Gastrocnemius medialis (tissue), 4 donors: ENCODE measurements at places on chromosomes 11 and 22.

- no peak for DNase-seq
Measured at GRCh38 chr11:63564784-63565350, 1.7 kb upstream of the PLAAT2 start.

- DNase-seq: no peak
Measured at GRCh38 chr22:42202048-42202447, 68.4 kb downstream of the TCF20 start.

DNA sequence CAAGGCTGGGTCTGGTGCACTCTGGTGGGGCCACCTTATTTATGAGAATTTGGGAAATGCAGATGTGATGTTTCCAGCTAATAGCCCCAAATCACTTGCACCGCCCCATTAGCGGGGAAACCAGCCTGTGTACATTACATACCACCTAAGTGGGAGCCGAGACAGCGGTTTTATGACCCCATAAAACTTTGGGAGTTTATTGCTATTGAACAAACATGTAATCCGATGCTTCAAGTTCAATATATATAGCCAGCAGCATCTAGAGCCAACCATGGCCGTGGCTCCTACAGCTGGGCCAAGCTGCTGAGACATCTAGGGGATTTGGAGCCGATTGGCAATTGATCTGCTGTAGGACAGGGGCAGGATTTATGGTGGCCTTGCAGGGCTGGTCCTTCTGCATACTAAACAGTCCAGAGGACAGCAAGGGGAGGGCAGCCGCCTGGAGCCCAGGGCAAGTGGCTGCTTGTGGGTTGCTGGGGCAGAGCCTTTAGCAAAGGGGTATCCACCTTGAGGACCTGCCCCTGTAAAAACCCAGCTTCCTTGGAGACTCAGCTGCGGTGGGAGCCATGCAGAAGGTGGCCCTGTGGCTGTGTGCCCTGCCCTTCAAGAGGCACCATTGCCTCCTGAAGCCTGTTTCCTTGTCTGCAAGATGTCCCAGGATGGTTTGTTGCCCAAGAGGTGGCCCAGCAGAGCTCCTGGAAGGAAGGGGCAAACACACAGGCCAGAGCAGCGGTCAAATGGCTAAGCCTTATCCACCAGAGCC is 47.9 kb upstream of the CCDC188 start:
- no peak for DNase-seq

DNA sequence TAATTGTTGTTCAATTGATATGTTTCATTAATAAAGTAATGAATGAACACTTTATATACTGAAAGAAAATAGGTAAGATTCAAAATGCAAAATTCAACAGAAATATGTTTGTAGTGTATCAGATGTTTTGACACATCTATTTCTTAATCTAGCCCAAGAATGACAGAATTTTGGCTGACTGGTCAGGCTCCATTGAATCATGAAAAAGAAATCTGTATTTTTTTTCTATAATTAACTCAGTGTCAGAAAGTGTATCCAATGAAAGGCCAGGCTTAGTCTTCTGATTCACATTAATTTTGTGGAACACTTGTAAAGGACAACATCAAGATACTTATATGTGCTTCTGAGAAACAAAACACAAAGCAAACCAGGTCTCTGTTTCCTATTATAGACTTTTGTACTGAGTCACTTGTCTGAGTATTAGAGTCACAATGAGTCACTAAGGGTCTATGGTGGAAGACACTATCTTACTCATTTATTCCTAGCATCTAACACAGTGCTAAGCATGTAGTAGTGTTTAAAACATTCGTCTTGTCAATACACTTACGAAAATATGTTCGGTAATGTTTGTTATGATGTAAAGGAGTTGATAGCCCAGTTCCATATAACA is 297.7 kb upstream of the CCDC90B start:
- no peak for DNase-seq

GRCh38 chr22:36913427-36914389 is at the start of gene CSF2RB:
Gene CSF2RB (plus strand): TSS chr22:36913628. CDS start chr22:36922208, 8,580 bp downstream.
- peak; percentile 28 for DNase-seq

DNA sequence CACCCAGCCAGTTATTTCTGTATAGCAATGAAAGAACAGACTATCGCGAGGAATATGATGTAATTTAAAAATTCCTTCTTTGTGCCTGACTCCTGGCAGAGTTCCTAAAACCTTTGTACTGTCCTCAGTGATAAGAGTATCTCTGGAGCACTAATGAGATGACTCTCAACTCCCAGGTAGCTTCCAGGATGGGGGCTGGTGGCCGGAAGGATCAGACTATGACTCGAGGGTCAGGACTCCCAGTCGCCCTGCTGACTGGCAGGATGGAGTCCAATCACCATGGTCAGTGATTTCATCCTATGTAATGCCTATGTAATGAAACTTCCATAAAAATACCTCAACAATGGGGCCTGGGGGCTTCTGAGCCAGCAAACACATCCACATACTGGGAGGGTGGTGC is 135.1 kb downstream of the SHANK2 start:
- no peak for DNase-seq

GRCh38 chr11:6650980-6651379 is 4.6 kb downstream of the DCHS1 start:
- DNase-seq: no peak

- no peak for DNase-seq
Measured at GRCh38 chr11:81237139-81237538, 1496.5 kb downstream of the FAM181B start.

GRCh38 chr22:37181681-37182080 is 6.4 kb downstream of the C1QTNF6 start:
- DNase-seq: no peak

GRCh38 chr11:104917271-104918112 is 19.2 kb upstream of the CASP12 start:
- no peak for DNase-seq

DNA sequence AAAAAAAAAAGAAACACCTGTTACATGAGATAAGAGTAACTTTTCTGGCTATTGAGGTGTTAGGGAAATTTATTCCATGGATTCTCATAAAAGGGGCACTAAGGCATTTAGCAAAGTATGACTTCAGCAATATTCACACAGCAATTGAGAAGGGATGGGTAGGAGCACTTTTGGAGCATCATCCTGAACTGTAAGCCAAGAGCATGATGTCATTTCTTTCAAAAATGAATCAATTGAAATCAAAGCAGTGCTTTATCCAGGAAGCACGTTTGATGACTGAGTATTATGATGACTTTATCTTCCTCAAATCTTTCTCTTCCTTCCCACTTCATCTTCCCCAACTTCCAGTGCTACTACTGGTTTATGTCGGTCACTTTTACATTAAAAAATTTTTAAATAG is 140.4 kb downstream of the MYO18B start:
- no peak for DNase-seq

DNA sequence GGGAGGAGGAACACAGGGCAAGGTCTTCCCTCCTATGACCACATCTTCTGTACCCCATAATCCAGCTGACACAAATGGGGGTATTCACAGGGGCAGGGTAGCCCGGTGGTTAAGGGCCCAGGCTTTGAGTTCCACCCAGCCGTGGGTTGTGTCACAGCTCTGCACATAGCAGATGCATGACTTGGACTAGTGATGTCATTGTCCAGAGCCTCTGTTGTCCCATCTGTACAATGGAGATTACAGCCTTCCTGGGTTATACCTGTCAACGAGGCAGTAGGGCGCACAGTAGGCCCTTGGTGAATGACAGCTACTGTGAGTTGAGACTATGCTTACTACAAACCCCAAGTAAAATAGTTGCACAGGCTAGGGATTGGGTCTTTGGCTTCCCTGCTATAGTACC is 99.3 kb upstream of the CRYBB3 start:
- no peak for DNase-seq

GRCh38 chr11:78381865-78382264 is 35.8 kb downstream of the GAB2 start:
- DNase-seq: no peak

GRCh38 chr11:36010010-36010740 is 66.3 kb downstream of the LDLRAD3 start:
- DNase-seq: no peak

GRCh38 chr11:28529540-28530410 is 421.6 kb downstream of the METTL15 start:
- no peak for DNase-seq

GRCh38 chr11:10438458-10438857 is 16.6 kb upstream of the AMPD3 start:
- DNase-seq: no peak

- DNase-seq: no peak
Measured at GRCh38 chr11:77174559-77174958, 46.5 kb downstream of the MYO7A start.

- peak; percentile 80 for DNase-seq
Measured at GRCh38 chr11:76208438-76209374, 2.4 kb upstream of the WNT11 start.

DNA sequence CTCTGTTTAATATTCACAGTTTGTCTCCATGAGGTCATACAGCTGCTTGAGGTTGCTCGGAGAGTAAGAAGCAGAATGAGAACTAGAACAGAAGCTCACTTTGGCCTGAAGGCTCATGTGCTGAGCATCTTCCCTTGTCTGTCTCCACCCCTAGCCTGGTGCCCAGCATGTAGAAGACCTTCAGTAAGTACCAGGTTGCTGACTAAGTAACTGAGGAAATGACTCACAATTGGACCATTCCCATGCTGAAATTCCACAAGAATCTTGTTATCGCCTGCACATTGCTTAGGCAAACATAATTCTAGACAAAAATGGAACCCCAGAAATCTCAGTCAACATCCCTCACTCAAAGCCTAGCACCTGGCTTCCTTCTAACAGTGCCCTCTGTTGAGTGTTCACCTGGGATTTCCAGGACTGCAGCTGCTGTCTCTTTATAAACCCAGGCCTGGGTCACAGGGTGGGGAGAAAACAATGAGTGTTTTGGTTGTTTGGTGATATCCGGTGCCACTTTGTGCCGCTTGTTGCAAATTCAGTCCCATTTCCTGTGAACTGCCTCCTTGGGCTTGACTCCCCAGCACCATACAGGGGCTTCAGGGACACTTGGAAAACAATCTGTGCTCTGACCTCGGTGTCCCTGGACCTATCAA is 406.8 kb downstream of the ETS1 start:
- DNase-seq: no peak

DNA sequence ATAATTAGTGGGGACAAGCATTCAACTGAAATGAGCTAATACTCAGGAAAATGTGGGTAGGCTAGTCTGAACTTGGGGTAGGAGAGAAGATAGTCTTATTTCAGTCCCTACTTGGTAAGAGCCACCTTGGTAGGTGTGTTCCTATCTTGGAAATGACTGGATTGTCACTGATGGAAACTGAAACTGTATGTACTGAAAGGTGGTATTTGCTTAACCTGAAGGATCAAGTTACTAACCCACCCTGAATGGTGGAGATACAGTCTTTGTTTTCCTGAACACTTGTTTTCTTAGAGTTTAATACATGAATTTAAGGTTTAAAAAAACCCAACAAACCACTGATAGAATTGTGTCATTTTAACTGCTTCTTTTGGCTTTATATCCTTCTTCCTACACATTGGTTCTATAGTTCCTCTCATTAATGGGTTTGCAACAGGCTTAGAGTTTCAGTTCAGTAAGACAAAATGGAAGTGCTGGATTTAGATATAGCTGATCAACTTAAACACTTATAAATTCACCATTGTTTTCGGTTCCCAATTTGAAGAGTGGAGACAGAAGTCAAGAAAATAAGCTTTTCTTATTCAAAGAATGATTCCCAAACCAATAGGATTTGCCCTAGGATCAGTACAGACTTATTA is 4.2 kb downstream of the FAR1 start:
- DNase-seq: no peak

DNA sequence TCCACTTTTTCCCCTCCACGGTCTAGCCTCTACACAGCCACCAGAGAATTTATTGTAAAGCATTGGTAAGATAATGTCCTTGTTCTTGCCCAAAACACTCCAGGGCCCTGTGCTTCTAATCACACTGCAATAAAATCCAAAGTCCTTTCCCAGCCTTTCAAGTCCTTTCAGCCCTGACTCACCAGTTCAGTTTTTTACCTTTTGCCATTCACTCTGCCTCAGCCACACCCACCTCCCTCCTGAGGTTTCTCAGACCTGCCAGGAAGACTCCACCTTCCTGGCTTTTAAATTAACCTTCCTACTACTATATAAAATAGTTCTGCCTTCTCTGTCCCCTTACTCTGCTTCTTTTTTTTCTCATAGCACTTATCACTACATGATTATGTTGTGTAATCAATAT is 91.0 kb upstream of the ARHGAP32 start:
- no peak for DNase-seq

- no peak for DNase-seq
Measured at GRCh38 chr11:9571763-9572115, 1.7 kb upstream of the WEE1 start.

- no peak for DNase-seq
Measured at GRCh38 chr22:43101306-43101705, 9.2 kb upstream of the BIK start.

DNA sequence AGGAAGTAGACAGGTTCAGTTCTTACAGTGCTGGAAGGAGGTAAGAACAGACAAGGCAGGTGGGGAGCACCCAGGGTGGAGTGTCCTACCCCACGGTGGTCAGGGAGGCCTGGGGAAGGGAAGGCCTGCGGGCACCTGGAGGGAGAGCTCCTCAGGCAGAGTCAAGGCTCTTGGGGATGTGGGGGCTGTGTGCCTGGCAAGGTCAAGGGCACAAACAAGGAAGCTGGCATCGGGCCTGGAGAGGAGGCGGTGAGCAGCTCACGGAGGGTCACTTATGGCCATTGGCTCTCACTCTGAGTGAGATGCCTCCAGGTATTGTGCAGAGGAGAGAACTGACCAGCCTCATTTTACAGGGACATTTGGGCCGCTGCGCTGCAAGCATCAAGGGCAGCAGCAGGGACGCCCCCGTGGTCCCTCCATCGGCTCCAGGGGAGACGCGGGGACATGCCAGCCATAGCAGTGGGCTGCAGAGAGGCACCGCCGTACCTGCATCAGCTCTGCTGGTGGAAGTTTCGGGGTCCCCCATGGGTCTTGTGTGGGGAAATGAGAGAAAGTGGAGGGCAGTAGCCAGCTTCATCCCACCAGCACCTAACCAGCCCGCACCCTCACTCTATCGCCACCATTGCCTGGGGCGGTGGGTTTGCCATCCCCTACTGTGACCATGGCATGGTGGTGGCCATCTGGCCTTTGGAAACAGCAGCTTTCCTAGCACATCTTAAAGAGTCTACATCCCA is 37.5 kb upstream of the RTL6 start:
- no peak for DNase-seq

DNA sequence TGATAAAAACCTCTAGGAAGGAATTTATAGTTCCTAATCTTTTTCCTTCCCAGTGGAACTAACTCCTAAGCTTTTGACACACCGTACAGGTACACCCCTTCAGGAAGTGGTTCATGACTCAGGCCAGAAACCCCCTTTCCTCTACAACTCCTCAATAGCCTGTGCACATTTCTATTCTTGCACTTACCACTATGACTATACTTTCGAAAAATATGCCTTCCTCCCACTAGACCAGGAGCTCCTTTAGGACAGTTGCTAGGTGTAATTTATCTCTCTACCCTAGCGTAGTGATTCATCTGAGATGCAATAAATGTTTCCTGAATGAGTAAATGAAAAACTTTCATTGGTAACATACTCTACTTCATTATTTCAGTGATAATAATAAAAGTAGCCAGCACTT is 14.5 kb downstream of the MAP6 start:
- DNase-seq: no peak
